Effector memory CD4-positive, alpha-beta T cell (primary cell): ENCODE measurements at places on chromosomes 5 and 9.

DNA sequence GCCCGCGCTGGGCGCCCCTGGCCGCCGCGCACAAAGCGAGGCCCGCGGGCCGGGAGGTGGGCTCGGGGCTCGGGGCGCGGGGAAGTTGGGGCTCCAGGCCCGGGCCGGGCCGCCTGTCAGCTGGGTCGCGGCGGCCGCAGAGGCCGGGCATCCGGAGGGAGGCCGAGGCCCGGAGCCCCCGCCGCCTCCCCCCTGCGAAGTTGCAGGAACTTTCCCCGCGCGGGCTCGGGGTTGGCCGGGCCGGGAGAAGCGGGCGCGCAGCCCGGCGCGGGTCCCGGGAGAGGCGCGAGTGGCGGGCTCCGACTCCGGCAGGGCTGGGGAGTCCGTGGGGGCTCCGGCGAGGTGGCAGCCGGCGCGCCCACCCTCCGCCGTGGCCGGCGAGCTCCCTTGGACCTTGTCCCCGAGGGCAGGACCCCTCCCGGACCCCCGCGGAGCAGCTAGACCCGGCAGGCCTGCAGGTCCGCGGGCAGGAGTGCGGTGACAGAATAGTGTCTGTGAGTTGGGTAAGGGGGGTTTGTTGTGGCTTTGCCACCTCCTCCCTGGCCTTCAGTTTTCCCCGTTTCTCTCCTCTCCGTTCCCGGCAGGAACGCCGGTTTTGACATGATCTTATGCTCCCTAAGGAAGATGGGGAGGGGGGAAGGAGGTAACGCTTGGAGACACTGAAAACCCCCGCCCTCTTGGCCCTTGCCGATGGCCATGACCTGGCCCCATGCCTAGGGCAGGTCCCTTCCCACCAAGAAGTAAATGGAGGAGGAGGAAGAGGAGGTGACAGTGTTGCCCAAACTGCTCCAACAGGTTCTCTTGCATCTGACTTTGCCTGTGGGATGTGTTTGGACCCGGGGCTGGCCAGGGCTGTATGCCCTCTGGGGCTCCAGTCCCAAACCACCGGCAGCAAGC lies 942 bp downstream of the PHF2 start:
- no peak for DNase-seq

GRCh38 chr9:137445930-137446431 lies 4.8 kb upstream of the ENTPD8 start:
- DNase-seq = no peak

DNA sequence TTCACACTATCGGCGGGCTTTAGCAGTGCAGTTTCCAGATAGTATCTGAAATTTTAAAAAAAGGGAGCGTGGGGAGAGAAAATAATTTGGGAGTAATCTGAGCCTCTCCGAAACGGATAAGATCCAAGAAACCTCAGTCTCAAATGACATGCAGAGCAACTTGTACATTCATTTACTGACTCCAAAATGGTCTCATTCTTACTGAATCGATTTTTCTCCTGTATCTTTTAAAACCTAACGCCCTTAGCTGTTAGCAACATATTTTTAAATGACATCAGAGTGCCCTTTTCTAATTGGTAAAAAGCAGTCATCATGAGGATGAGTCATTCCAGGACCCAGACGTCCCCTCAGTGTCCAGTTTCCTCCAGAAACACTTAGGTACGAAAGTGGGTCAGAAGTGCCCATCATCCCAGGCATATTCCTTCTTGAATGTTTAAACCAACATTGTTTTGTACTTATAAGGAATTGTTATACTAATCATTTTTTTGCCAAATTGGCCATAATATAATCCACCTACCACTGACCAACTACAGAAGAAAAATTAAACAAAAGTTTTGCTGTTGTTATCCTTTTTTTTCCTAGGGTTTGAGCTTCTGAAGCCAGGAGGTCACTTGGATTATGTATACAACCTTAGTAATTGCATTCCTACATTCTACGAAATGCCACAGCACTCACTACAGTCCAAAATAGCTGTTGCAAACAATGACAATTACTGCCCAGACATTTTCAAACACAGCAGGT lies 354.4 kb downstream of the ADAMTS6 start:
- DNase-seq = no peak

DNA sequence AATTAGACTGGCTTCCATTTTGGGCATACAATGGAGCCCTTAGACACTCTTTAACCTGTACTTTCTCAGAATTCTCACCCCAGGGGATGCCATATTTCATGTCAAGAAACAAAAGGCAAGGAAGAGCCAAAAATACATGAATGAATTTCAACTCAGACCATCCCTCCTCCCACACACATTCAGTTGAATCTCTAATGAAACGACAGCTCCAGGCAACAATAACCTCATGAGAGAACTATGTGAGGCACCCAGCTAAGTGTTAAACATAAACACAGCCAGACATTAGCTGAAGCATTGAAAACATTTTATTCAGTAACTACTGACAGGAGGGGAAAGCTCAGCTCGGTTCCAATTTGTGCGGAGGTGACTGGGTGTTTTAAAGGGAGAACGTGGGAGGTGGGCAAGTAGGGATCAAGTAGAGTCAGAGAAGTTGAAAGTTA lies 1359.1 kb upstream of the CDH9 start:
- no peak for DNase-seq
